ENCODE measurements at places on chromosomes 11 and 22.

DNA sequence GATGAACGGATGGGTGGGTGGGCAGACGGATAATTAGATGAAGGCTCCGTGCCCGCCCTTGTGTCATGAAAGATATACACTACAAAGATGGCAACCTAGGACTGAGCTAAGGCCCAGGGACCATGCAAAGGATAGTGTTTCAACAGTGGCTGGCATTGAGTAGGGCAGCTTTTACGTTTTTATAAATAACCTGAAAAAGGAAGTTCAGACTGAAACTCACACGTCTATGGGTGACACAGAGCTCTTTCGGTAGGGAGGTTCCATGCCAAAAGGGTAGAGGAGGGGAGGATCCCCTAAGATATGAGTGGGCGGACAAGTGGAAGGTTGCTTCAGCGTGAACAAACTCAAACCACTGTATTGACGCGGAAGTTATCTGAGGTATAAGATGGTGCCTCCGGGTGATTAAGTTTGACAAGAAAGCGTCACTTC is 90.5 kb downstream of the UBASH3B start:
- DNase-seq = peak; percentile 66

GRCh38 chr11:1760351-1761109 is 3.2 kb downstream of the CTSD start:
- DNase-seq = no peak

- DNase-seq = no peak
Observed at GRCh38 chr11:7605186-7605943, 67.9 kb downstream of the CYB5R2 start.

DNA sequence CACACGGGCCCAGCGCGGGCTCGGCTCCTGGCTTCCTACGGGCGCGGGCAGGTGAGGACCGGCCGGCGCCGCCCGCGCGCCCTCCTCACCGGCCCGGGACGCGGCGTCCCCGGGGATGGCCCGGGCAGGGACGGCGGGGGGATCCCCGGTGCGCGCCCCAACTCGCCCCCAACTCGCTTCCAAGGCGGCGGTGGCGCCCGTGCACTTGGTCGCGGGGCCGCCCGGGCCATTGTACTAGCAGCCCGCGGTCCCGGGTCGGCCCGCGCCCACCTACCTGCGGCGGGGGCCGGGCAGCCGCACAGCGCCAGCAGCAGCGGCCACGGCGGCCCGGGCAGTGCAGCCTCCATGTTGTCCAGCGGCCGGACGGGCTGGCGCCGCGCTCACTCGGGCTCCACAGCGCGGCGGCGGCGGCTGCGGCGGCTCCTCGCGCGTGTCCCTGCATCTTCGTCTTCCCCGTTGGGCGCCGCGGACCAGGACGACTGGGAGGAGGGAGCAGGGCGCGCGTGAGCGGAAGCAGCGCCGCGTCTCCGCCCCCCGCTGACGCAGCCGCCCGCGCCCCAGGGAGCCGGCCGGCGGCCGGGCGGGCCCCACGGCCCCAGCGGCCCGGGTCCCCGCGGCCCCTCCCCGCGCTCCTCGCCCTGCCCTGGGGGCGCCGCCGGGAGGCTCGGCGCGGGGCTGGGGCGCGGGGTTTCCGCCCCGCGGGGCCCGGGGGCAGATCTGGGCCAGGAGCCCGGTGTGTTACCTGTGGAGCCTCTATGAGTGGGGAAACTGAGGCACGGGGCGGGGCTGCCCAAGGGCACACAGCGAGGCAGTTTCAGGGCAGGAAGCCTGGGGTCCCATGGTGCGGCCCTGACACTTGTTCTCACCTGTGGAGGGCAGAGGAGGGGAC is 159.3 kb upstream of the GRK3 start:
- DNase-seq = peak; percentile 61

DNA sequence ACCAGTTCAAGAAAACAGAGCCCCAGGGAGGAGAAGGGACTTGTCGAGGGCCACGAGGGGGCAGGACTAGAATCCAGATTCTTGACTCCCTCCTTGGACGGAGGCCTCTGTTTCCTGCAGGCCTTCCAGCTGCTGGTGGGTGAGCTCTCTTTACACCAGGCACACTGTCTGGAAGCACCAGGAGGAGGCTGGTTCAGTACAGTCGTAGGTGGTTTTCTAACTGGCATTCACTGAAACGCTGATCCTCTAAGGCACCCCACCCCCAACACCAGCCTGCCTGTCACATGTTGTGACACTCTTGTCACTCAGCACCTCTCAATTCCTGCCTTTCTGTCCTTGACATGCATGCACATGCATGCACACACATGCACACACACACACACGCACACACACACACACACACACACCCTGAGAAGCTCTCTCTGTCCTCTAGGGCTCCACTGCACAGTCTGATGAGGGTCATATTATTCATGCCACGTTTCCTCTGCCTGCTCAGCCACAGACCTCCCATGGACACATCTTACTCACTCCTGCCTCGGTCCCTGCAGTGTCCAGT is 751 bp downstream of the MS4A10 start:
- no peak for DNase-seq

- DNase-seq = no peak
Observed at GRCh38 chr11:111019871-111020670, 225.5 kb upstream of the POU2AF2 start.

- DNase-seq = no peak
Observed at GRCh38 chr11:80702264-80702663, 1261.4 kb upstream of the TENM4 start.

GRCh38 chr11:21893565-21893867 is 299.4 kb upstream of the ANO5 start:
- DNase-seq = no peak
